ENCODE measurements at places on chromosomes 6 and 20.
A peak's percentile ranks its signal among the peaks of the same experiment; 100 is the strongest.

DNA sequence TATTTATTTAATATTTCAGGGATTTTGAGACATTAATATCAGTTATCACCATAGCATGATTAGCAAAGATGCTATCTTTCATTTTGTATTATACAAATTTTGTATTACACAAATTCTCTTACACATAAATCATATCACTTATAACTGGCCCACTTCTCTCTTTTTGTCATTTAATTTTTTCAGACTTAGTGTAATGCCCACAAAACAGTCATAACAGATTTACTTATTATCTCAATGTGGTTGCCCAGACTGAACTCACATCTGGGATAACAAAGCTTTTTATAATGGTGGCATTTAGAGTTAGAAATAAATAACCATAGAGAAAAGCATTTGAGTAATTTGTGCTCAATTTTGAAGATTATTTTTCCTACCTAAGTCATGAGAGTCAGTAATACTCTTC, 148.3 kb downstream of the TFAP2B start:
- no peak for DNase-seq

DNA sequence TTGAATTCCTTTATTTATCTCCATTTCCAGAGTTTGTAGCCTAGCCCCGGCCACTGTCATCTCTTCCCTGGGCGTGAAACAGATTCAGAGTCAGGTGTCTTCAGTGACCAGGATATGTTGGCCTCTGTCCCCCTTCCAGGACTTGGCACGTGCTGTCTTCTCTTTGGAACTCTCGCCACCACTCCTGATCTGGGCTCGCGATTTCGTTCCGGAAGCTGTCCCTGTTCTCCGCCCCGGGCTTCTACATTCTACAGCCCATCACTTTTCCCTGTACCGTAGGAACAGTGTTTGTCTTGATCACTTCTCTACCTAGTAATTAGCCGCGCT, 739 bp downstream of the GSS start:
- no peak for DNase-seq

DNA sequence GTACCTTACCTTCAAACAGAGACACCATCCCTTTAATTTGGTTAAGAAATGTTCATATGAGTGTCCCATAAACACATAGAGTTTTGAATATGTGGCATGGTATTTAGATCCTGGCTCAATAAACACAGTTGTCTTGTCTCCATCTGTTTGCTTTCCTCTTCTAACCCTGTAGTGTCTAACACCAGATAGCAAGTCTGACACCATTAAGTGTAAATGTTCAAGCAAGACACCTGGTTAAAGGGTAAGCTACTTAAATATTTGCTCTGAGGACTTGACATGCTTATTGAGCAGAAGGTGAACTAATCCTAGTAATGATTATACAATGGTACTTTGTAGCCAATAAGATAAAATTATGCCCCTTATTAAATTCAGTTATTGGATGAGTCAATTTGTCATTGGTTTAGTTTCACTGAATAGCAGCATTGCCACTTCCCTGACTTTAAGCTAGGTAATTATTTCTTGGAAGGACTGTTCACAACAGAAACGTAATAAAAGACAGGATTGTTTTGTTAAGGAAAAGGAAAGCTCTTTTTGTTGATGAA, 26.9 kb upstream of the GOPC start:
- DNase-seq = no peak

GRCh38 chr6:31771992-31772358, 5.2 kb downstream of the VWA7 start:
- DNase-seq = no peak

GRCh38 chr20:32484225-32484957, 100.7 kb downstream of the NOL4L start:
- no peak for DNase-seq

- DNase-seq = no peak
These were observed 54.8 kb downstream of the UTRN start for GRCh38 chr6:144339859-144340452.

GRCh38 chr6:81614292-81614691, 138.2 kb downstream of the TENT5A start:
- DNase-seq = no peak

DNA sequence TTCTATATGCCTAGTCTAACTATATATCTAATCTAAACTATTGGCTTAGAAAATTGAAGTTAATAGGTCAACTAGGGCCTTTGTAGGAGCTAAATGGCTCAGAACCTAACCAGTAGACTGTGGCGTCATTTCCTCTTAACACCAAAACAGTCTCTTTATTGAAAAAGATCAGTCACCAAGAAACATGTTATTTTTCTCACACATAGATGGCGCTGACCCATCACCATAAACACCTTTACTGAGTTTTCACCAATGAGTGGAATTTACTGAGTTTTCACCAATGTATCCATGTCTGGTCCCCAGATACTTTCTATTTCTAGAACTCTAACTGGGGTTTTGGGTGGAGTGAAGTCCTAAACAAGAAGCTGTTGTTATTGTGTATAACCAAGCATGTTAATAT, 636.0 kb downstream of the BCKDHB start:
- peak; percentile 2 for DNase-seq

DNA sequence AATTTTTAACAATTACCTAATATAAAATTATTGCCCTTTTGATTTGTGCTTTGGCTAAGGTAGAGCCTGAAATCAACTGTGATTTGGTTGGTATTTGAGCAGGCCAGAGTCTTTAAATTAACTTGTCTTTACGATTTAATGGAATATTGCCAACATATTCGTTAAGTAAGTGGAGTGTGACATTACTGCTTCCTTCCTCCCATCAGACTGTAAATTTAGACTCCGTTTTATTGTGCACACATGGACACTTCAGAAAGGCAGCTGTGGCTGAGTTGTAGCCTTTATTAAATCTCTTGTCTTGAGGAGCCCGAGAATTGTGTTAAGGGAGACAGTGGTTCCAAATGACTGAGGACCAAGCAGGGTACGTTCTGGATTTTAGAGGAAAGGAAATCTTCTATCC, 57.4 kb downstream of the CAP2 start:
- DNase-seq = no peak

GRCh38 chr6:31092769-31093505, 19.4 kb downstream of the C6orf15 start:
- DNase-seq = no peak

- no peak for DNase-seq
These were observed 260.7 kb upstream of the MAN1A1 start for GRCh38 chr6:119610265-119610664.

DNA sequence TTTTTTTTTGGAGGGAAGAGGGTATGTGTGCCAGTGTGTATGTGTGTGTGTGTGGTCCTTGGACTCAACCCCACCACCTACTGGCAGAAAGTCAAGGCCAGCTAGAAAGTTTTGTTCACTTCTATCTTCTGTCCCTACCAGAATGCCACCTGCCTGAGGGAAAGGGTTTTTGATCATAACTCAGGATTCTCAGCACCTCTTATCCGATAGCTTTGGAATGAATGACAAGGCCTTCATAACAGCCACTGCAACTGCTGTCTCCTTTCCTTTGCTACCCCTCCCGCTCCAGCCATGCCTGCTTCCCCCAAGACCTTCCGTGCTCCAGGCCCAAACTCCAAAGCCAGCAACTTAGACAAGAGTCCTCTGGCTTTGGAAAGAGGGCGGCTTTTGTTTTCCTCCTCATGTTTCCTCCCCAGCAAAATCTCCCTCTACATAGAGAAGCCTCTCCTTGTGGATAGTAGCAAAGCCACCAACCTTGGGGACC, 18.7 kb downstream of the BTN3A1 start:
- peak; percentile 32 for DNase-seq

- no peak for DNase-seq
These were observed 172.3 kb upstream of the HDDC2 start for GRCh38 chr6:125474061-125474460.

- no peak for DNase-seq
These were observed 26.7 kb downstream of the KAT14 start for GRCh38 chr20:18164356-18164755.

GRCh38 chr6:128111096-128111495, 210.2 kb upstream of the THEMIS start:
- DNase-seq = no peak

GRCh38 chr6:146028851-146029572, at the start of gene GRM1:
Gene GRM1, plus strand, starts transcription at chr6:146029062. Its CDS starts 456 bp downstream, at chr6:146029518.
- DNase-seq = no peak

DNA sequence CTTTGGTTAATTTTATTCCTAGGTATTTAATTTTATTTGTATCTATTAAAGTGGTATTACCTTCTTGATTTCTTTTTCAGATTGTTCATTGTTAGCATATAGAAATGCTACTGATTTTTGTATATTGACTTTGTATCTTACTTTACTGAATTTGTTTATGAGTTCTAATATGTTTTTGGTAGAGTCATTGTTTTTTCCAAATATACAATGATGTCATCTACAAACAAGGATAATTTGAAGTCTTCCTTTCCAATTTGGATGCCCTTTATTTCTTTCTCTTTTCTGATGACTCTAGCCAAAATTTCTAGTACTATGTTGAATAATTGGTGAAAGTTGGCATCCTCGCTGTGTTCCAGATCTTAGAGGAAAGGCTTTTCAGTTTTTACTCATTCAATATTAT, 43.0 kb upstream of the HMGCLL1 start:
- DNase-seq = no peak

GRCh38 chr20:41137614-41138474, 501 bp downstream of the PLCG1 start:
- DNase-seq = peak; percentile 95

- DNase-seq = no peak
These were observed 74.9 kb downstream of the HS3ST5 start for GRCh38 chr6:114267897-114268296.

DNA sequence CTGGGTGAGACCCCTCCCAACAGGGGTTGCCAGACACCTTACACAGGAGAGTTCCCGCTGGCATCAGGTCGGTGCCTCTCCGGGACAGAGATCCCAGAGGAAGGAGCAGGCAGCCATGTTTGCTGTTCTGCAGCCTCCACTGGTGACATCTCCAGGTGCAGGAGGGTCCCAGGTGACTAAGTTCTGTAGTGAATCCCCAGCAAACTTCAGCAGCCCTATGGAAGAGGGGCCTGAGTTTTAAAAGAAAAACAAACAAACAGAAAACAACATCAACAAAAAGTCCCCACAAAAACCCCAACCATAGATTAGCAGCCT, 515.1 kb downstream of the FRK start:
- no peak for DNase-seq

DNA sequence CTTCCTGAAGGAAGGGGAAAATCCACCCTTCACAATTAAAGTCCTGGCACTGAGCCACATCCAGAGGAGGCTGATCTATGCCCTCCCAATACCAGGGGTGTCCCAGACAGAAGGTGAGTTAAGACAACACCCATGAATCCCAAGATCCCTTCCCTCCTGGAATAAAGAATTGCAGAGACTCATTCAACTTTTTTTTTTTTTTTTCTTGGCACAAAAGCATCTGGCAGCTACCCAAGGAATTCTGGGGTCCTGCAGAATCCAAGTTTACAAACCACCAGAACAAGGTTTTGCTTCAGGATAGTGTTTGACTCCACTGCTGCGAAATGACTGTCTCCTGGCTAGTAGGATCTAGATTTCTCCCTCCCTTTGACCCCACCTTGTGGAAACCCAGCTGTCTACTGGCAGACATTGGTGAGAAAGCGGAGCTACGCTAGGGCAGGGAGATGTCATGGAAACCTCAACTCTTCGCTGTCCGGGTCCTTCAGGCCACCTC, 37.4 kb downstream of the JAG1 start:
- no peak for DNase-seq

DNA sequence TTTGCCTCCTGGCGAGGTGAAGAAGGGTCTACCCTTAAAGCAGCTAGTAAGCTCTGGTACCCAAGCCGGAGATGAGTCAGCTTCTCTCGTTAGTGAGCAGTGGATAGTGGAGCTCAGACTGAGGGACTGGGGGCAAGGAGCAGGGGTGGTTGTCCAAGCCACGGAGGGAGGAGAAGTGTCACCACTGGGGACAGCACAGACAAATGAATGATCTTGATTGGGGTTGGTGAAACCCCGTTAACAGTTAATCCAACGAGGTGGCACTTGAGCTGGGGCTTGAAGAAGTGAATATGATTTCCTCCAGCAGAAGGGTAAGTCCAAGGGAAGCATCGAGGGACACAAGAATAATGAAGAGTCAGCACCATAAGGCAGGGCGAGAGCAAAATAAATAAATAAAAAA, 43.0 kb downstream of the JARID2 start:
- no peak for DNase-seq

- no peak for DNase-seq
These were observed 142.3 kb downstream of the PLCB4 start for GRCh38 chr20:9211016-9211760.
